ENCODE measurements at places on chromosomes 2 and 18.
A peak's percentile ranks its signal among the peaks of the same experiment; 100 is the strongest.

DNA sequence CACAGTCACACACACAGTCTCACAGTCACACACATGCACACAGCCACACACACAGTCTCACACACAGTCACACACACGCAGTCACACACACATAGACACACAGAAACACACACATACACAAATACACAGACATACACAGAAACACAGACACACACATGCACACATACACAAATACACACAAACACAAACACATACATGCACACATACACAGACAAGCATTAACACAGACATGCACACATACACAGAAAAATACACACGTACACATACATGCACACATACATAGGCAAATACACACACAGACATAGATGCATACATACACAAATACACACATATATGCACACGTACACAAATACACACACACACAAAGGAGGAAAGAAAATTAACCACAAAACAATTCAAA, 150.5 kb downstream of the ALK start:
- DNase-seq = no peak

DNA sequence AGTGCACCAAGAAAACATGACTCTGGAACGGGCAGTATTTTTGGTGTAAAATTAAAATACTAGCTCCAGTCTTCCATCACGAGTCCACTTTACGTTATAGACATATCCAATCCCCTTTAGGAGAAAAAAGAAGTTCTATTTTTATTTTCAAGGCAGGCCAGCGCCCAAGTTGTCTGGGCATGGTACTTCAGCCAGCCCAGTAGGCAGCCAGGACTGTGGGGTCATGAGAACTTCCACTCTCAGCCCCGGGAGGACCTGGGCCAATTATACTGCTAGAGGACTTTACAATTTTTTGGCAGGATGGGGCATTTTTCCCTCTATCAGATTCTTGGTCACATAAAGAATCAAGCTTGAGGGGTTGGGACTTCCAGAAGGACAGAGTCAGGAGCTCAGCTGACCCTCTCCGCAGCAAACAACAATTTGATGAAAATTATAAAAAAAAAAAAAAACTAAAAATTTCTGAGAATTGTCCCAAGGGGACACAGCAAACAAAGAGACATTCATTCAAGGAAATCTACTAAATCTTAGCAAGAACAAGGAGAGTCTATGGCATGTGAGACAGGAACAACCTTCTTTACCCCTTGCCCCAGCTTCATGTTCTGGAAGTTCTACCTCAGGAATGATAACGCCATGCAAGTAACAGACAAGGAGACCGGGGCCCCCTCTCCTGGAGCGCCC, 37.3 kb upstream of the B3GNT2 start:
- no peak for DNase-seq

GRCh38 chr18:53991202-53991601, 233.3 kb downstream of the MBD2 start:
- no peak for DNase-seq

GRCh38 chr2:42249284-42249683, 80.1 kb downstream of the EML4 start:
- DNase-seq = no peak

DNA sequence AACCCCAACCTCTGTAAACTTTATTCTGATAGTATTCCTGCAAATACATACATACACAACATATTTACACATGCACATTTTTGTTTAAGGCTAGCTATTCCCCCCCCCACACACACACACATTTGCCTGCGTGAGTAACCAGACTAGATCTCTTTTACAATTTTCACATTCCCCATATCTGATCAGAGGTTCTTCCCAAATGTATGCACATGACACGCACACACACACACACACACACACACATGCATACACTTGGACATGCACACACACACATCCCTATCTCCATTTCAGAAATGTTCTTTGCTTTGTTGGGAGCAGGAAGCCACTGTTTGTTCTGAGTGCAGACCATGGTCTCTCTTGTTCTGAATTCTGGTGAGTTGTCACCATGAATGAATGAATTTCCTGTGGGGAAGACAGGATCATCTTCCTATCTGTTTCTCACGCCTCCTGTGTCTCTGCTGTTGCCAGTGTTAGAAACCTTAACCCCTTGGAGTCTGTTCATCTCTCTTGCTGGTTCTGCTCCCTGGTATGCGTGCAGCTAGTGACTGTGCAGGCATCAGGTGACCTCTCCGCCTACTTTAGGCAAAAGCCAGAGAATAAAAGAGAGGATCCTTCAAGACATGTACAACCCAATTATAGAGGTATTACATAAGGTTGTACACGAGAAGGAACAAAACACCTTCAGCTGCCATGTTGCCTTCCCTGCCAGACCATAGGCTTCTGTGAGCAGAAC, 251.0 kb upstream of the RAB12 start:
- DNase-seq = no peak

DNA sequence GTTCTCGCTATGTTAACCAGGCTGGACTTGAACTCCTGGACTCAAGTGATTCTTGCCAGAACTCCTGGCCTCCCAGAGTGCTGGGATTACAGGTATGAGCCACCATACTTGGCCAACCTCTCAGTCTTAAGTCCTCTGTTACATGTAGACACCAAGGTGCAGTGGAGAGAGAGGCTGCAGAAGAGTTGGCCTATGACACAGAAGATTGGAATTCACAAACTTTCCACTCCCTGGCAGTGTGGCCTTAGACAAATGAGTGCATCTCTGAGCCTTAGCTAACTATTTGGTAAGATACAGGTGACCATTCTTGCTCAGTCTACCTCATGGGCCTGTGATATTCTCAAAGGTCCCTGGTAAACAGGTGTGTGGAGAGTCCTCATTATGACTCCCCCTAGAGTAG, 159.7 kb downstream of the MYCN start:
- DNase-seq = no peak

DNA sequence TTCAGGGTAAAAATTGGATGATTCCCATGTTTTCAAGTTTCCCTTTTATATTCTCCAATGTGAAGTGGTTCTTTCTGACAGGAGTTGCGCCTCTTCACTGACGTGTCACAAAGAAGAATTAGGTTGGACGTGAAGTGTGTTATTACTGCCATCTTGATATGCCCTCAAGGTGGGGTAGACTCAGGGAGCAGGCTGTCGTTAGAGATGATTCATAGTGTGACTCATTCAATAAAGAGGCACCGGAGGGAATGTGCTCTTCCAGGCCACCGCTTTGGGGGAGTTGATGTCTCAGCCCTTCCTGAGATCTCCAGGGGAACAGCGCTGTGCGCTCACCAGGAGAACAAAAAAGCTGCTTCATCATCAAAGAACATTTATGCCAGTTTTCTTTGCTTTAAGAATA, 3.6 kb upstream of the DGKD start:
- peak; percentile 18 for DNase-seq

- DNase-seq = no peak
These were observed 250.4 kb upstream of the TANK start for GRCh38 chr2:160909781-160910242.

DNA sequence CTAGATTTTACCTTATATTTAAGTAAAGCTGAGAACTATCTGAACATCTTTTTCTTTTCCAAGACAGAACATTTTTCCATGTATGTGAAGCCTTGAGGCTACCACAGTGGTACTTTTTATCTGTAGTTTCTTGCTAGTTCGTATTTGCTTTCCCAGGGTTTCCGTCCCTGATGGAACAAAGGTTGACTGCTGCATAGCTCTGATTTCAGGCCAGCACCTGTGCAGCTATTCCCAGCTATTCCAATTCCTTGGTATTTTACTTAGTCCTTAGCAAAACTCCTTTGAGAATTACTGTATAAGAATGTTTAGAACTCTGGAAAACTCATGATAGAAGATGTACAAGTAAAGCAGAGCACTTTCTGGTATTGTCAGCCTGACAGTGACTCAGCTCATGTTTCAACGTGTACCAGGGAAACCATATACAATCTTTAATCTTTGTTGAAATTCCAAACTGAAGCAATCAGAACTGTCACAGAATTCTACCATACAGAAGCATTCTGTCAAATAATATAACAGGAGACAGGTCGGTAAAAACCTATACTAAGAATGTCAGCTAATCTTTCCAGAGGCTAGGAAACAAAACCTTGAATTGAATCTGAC, 162.2 kb downstream of the PKP4 start:
- no peak for DNase-seq

DNA sequence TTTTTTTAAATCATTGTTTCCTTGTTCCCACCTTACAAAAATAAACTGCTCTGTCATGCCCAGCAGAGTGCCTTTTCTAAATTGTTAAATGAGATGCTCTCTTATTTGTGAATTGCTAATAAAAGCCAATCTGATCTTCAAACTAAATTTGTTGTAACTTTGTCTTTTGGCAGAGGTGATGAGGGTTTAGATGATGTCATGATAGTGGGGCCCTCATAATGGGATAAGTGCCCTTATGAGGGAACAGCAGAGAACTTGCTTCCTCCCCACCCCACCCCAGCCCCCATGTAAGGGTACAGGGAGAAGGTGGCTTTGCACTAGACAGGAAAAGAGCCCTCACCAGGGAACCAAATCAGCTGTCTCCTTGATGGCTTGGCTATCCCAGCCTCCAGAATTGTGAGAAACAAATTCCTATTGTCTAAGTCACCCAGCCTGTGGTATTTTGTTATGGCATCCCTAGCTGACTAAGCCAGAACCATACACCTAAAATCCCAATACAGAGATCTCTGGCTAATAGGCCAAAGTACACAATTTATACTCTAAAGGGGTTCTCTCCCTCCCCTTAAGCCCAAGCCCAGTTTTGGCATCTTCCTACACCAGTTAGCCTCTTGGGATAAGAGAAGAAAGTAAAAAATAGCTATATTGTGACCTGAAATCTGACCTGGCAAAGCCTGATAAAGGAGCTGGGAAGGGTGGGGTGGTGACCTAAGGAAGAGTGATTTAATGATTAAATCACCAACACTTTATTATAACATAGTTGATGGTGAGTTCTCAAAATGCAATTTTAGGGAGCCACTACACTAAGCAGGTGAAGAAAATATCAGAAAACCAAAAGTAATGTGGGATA, 40.3 kb upstream of the HNRNPA3 start:
- DNase-seq = no peak

GRCh38 chr18:36284671-36285295, 12.7 kb upstream of the FHOD3 start:
- no peak for DNase-seq

DNA sequence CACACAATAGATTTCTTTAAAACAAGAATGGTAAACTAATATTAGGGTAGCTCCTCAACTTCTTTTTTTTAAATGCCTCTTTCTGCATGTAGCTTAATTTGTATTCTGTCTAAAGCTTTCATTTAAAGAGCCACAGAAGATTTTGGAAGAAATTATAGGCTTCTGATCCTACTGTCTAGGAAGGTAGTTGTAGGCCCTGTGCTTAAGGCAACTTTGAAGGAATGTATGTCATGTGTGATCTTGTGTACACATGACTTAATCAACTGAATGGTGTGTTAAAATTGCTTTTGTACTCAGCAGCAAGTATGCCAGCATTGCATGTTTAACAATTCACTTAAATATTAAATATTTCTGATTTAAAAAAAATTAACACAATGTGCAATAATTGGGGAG, 51.5 kb upstream of the LYPD6 start:
- no peak for DNase-seq

GRCh38 chr2:171084128-171084527, 76.6 kb downstream of the TLK1 start:
- DNase-seq = no peak

DNA sequence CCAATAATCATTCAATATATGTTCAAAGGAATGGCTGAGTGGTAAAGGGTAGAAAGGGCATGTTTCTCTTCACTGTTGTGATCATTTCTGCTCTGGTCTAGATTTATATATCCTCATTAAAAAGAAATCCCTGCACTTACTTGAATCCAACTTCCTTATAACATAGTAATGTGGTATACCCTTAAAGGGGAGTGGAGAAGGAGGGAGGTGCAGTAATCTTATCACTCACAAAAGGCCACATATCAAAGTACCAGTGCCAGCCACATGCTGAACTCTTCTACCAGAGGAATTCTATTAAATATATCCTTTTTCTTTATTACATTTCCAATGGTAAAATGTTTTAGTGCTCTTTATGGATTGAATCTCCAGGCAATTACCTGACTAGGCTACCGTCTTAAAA, 3.3 kb downstream of the KATNAL2 start:
- no peak for DNase-seq

GRCh38 chr2:54601339-54601738, 122.1 kb upstream of the EML6 start:
- no peak for DNase-seq

DNA sequence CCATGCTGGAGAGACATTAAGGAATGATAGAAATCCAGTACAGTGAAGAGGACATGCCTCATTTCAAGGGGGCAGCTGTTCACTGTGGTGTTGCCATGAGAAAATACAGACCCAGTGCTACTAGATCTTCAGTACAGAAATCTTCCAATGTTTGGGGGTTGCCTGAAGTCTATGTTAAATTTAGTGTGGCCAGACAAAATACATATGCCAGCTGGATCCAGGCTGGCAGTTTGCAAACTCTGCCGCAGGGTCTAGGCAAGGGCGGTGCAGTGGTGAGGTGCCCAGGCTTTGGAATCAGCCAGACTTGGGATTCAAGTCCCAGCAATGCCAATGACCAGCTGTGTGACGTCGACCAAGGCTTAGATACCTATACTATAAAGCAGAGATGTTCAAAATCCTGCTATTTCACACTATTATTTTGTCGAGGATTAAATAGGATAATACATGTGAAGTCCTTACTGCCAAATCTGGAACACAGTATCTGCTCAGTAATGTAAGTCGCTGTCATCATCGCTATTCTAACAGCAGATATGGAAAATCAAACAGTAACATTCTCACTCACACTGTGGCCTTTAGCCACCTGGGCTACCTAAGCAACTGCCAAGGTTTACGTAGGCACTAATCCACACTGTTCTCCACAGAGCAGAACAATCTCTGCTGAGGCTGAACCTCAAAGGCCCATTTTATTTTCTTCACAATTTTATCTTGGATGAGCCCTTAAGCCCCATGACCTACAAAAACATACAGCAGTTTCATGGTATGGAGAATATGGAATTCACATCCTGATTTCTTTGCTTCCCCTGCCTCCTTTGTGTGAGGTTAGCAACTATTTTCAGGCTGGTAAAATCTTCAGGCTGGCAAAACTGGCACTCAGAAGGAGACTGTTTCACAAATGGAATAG, 5.9 kb upstream of the TMSB10 start:
- DNase-seq = no peak

DNA sequence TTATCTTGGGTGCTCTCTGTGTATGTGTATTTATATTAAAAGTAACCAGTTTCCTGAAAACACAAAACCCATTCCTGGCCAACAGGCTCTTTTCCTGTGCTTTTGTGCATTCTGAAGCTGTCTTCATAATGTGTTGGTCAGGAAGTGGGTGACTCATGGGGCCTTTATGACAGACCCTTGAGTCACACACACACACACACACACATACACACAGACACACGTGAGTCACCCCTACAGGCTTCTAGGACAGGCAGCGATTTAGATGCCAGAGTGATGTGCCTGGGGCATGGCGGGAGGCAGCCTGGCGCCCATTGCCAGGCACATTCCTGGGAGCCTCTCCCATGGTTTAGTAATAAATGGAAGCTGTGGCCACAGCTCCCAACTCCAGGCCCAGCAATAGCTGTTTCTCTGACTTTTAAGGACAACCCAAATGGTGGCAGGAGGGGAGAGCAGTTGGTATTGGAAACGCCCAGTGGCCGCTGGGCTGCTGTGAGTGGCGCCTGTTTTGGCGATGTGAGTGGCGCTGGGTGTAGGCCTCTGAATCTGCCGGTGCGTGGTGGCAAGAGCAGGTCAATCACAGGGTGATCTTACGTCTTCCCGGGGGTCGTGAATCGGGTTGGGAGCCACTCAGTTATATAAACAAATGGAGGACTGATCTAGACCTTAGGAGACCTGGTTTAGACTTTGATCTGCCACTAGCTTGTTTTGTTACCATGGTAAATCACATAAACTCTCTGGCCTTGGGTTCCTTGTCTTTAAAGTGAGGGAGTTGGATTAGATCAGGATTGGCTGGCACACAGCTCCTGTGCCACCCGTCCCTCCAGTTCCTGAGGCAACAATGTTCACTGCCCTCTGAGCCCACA, 150.7 kb upstream of the DLX2 start:
- DNase-seq = peak; percentile 72
